Placental pericyte (primary cell): ENCODE measurements at places on chromosomes 7 and 10. TPM values are rescaled to one million over a fixed set of nuclear protein-coding genes. Genes with fewer than 3 reads are reported as not detected.

The ATP6V0E2 gene
- total RNA-seq, result 15.8 and 20.9 TPM in 2 replicates

The RSPH10B gene
- total RNA-seq, result under 0.01 TPM in 1 of 2 replicates, not detected in the other

The PNLIPRP1 gene
- not detected in 2 replicates for total RNA-seq

The HDAC9 gene
- total RNA-seq, result 10.3 and 15.2 TPM in 2 replicates

The MEIG1 gene
- total RNA-seq, result not detected in 2 replicates

The HMX2 gene
- total RNA-seq, result not detected in 2 replicates

The TAS2R41 gene
- total RNA-seq, result 0.29 TPM in 1 of 2 replicates, not detected in the other

The TMEM254 gene
- total RNA-seq, result 6.9 and 7.9 TPM in 2 replicates

The ANLN gene
- 4.4 and 236 TPM in 2 replicates for total RNA-seq

The STEAP2 gene
- total RNA-seq, result 1.8 and 28.6 TPM in 2 replicates

The INMT gene
- total RNA-seq, result 1.1 and 17.8 TPM in 2 replicates

The UBN2 gene
- 6.7 and 9.4 TPM in 2 replicates for total RNA-seq

The CALHM1 gene
- not detected in 2 replicates for total RNA-seq

The PLAC9 gene
- total RNA-seq, result 0.29 and 0.44 TPM in 2 replicates

The GRM3 gene
- not detected in 2 replicates for total RNA-seq

The HABP2 gene
- not detected in 2 replicates for total RNA-seq

The TBXAS1 gene
- 0.66 and 1.0 TPM in 2 replicates for total RNA-seq

The ELFN1 gene
- under 0.01 and 1.3 TPM in 2 replicates for total RNA-seq

The TPST1 gene
- total RNA-seq, result 136 and 227 TPM in 2 replicates

The SFRP4 gene
- 0.14 TPM in 1 of 2 replicates, not detected in the other for total RNA-seq

The MYPN gene
- total RNA-seq, result 0.22 and 1.3 TPM in 2 replicates

The WNT8B gene
- not detected in 2 replicates for total RNA-seq

The MSMB gene
- not detected in 2 replicates for total RNA-seq

The ARID5B gene
- total RNA-seq, result 46.7 and 56.7 TPM in 2 replicates

The ANXA8 gene
- total RNA-seq, result 3.3 and 18.6 TPM in 2 replicates

The TUBB8 gene
- not detected in 2 replicates for total RNA-seq

The RBP3 gene
- under 0.01 TPM in 1 of 2 replicates, not detected in the other for total RNA-seq

The SLC16A12 gene
- total RNA-seq, result 0.14 and 0.22 TPM in 2 replicates

The AMPH gene
- 0.22 and 1.4 TPM in 2 replicates for total RNA-seq

The FAM180A gene
- 0.22 and 15.6 TPM in 2 replicates for total RNA-seq
